ENCODE measurements at places on chromosomes 11 and 22. TPM values are rescaled to one million over a fixed set of nuclear protein-coding genes. Genes with fewer than 3 reads are reported as not detected.

DNA sequence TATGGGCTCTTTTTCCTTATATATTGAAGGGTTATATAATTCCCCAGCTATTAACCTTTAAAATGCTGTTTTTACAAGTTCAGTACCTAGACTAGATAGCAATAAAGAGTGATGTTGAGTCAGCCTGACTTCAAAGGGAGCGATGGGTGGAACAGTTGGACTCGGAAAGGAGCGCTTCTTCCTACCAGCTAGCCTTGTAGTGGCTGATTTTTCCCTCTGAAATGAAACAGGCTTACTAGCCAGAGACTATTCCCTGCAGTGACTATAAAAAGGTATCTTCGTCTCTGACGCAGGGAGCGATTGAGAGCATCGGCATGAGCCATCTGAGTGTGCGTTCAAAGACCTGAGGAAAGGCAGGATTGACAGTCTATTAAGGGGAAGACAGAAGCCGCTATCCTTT lies 66.0 kb upstream of the GRAMD1B start:
- DNase-seq = no peak

DNA sequence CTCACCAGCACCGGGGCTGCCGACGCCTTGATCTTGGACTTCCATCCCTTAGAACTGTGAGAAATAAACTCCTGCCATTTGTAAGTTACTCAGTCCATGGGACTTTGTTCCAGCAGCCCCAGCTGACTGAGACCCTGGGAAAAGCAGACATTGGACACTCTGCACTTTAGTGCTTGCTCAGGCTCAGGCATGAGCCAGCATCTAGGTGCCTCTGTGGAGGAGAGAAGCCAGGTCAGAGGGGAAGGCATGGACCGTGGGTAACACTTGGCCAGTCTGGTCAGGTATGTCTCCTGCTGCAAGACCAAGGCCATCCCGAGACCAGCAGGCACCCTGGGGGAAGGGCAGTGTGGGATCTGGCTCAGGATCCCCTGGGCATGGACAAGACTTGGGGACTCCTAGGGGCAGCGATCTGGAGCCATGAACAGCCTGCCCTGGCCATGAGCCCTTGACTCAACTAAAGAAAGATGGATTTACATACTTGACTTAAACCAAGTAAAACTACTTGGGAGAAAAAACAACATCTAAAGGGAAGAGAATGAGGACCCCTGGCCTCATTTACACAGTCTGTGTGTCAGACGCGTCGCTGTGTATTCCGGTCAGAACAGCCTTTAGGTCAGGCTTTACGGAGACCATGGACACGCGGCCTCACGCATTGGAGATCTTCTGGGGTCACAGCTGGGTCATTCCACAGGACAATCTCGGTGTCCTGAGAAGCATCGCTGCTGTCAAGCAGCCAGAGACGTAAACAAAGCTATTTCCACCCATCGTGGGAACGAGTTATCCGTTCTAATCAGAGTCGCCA lies 497.1 kb downstream of the BRD1 start:
- DNase-seq = no peak

GRCh38 chr11:131615611-131616010 lies 245.2 kb downstream of the NTM start:
- DNase-seq = no peak

Gene OR2AT4
- total RNA-seq = not detected

Gene RAB38
- 1.4 TPM for total RNA-seq

Gene KAT5
- total RNA-seq = 75.6 TPM
